ENCODE measurements at places on chromosomes 2 and 18.

GRCh38 chr2:84701880-84702279 lies 179.0 kb downstream of the TRABD2A start:
- no peak for DNase-seq

GRCh38 chr18:23058746-23059415 lies 76.4 kb upstream of the CABLES1 start:
- DNase-seq, result no peak

DNA sequence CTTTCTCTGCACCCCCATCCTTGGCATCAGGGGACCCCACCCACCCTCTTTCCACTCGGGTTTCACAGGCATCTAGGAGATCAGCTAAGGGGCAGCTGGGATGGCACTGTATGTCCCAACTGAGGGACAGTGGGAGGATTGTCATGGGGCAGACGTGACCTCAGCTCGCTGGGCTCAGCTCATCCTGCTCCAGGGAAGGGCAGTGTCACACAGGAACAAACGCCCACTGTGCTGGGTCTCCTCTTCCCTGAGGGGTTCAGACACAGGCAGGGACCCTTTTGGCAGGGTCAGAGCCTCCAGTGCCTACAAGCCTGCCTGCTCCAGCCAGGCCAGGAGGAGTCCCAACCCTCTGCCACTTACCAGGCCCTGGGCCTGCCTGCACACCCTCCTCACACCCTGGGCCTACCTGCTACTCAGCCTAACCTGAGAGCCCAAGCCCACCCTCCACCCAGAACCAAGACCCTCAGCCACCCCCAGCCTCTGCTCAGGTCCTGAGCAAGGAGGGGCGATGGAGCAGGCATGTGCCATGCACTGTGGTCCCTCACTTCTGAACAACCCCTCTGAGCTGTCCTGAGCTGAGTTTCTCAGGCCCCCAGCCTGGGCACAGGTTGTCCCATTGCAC lies 68.2 kb downstream of the HS1BP3 start:
- no peak for DNase-seq

DNA sequence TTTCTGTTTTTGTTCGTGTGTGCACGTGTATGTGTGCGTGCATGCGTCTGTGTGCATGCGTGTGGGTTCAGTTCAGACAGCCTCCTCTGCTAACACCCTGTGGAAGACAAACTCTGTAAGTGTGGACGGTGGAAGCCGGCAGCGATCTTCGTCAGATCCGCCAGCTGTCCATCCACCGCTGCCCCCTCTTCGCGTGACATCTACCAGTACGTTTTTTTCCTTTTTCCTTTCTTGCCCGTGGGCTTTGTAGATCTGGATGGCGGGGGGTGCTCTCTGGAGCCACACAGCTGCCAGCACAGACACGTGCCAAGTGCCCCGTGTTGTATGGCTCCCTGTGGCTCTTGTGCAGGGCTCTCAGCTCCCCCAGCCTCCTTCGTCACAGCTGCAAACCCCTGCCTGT lies 32.3 kb downstream of the ITGB1BP1 start:
- no peak for DNase-seq

GRCh38 chr2:136207665-136208064 lies 89.7 kb upstream of the CXCR4 start:
- DNase-seq, result no peak

DNA sequence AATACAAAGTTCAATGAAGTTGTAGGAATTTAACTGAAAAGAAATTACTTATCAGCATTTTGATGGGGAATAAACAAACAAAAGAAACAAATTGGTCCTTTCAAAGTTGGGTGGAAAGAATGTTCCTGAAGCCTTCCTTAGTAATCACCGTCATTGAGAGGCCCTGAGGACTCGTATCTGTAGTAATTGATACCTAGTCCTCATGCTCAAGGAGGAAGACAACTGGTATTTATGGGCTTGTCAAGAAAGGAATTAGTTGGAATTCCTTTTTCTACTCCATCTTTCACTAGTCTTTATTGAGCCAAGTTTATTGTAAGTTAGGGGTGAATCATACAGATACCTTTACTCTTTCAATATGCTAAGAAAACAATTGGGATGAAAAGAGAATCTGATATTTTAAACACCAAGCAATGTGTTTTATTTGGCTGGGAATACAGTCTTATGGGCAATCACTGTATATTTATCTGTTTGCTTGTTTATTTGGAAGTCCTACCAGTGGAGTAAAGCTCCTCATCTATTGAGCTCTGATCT lies 324.8 kb downstream of the ARHGAP15 start:
- no peak for DNase-seq

DNA sequence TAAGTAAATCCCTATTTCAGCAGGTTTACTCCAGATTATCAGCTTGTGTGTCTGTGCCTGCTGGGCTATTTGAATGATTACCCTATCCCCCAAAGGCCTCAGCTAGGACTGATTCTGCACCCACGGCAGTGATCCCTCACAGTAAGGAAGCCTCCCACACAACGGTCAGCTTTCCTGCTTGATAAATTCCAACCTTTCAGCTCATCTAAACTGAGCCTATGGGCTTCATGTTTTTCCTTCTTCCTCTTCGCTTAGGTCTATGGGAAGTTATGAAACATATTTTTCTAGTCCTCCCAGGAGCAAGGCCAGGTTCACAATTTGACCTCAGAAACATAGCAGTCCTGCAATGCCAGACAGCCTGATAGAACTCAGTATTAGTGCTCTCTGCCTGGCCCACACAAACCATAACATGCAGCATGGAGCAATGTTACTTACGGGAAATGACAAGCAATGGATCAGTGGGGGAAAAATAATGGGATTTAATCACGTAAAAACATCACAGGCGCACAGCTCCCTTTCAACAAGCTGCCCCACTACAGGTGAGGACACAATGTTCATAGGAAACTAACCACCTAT lies 170.9 kb downstream of the ZNF521 start:
- no peak for DNase-seq

Measured in stimulated activated CD4-positive, alpha-beta T cell treated with anti-CD3 and anti-CD28 coated beads, Interleukin-4, amount 100 ng/mL, for 24 hours (primary cell).